ENCODE measurements at places on chromosomes 2 and 18.
A peak's percentile ranks its signal among the peaks of the same experiment; 100 is the strongest.

DNA sequence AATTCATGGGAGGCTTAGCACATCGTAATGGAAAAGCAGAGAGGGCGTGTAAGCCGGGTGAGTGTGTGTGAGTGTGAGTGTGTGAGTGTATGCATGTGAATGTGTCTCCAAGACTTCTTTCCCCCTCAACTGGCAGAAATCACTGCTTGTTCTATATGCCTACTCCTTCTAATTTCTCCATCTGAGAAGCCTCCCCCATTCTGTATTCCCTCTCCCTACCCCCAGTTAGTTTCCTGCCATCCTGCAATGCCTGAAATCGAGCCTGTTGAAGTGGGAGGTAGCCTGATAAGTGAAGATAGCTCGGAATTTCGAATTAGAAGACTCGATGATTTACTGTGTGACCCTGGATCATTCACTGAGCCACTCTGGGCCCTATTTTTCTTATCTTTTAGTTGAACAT lies 30.0 kb upstream of the YWHAQ start:
- no peak for DNase-seq

DNA sequence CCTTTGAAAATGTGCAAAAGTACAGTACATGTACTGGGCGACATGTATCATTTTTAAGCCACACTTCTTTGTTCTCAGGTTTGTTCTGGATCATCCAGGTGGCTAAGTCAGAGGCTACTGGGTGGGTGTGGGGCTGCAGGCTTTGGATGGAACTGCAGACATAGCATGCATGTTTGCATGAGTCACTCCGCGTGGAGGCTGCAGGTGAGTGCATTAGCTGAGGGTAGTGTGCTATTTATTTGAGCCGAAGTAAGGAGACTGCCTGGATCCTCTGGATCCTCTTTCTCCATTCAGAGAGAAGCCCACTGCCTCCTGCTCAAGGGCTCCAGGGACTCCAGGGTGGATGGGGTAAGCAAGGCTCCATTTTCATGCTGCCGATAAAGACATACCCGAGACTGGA lies 9.4 kb upstream of the NEURL3 start:
- no peak for DNase-seq

DNA sequence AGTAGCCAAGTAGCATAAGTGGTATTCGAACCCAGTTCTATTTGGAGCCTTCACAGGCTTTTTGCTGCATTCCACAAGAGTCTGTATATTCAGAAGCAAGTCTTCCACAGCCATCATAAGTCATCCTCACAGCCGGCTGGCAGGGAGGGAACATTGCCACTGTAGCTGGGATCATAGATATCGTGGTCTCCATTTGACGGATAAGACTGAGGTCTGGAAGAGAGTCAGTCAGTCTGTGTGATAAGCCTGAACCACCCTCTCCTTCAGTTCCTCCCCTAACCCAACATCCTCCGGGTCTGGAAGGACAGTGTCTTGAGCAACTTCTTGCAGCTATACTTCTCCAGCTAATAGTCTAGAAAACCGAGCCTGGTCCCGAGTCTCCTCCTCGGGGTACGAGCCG lies 17.0 kb upstream of the C1QL2 start:
- no peak for DNase-seq

- DNase-seq, result no peak
Observed at GRCh38 chr2:60541056-60541651, 12.3 kb downstream of the BCL11A start.

DNA sequence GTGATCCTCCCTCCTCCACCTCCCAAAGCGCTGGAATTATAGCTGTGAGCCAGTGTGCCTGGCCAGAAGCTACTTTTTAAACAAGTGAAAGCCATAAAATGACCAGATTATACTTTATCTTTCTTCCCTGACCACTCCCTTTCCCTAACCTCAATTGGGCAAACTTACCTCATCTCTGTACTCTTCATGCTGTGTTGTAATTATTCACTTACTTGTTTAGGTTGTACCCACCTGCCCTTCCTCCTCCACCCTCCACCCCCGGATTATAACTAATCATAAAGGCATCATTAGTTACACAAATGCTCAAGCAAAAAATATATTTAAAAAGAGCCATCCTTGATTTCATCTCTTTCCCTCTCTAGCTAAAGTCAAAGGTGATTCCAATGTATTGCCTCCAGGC lies 279.9 kb downstream of the SETBP1 start:
- no peak for DNase-seq

GRCh38 chr2:16062471-16063250 lies 122.3 kb downstream of the MYCN start:
- no peak for DNase-seq

DNA sequence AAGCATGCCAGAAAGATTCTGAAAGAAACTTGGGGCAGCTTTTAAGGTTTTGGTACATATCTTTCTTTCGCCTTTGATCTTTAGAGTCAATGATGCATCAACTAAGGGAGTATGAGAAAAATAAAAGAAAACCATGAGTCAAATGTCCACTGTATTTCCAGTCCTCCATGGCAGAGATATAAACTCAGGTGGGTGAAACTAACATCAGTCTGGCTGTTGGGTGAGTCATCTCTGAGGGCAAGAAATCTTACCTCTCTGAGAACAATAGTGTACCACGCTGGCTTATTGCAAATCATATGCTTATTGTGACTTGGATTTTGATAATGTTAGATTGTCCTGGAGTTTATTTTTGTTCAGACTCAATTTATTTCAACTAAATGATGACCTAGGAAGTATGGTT lies 521.0 kb downstream of the PLCL1 start:
- no peak for DNase-seq

DNA sequence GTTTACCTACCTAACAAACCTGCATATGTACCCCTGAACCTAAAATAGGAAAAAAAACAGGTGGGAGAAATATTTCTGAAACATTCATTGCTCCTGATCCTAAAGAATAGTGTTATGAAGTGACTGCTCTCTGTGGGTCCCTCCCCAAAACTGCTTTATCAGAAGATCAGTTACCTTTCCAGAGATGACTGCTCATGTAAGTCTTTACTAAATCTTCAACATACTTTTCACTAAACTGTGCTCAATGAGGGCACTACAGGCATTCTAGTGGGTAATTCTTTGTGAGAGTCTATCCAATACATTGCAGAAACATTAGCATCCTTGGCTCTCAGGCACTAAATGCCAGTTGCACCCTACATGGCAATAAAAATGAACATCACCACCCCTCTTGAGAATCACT lies 189.3 kb upstream of the STK17B start:
- DNase-seq, result no peak

GRCh38 chr2:8098476-8099266 lies 583.2 kb upstream of the ID2 start:
- DNase-seq, result no peak

DNA sequence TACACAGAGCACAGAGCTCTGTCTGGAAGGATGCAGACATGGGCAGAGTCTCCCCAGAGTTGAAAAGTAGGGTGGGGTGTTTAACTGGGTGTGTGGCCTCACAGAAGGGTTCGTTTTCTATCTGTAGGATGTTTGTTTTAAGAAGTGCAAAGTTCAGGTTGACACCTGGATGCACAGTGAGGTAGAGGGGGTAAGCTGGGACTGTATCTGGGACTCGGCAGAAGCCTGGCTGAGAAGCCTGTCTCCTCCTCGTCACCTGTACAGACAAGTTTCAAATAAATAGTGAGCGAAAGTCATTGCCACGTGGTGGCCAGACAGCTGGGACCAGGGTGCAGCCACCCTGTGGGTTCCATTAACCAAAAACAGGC lies 145.9 kb downstream of the KLHL29 start:
- no peak for DNase-seq

- no peak for DNase-seq
Observed at GRCh38 chr2:198213253-198213652, 408.9 kb downstream of the PLCL1 start.

DNA sequence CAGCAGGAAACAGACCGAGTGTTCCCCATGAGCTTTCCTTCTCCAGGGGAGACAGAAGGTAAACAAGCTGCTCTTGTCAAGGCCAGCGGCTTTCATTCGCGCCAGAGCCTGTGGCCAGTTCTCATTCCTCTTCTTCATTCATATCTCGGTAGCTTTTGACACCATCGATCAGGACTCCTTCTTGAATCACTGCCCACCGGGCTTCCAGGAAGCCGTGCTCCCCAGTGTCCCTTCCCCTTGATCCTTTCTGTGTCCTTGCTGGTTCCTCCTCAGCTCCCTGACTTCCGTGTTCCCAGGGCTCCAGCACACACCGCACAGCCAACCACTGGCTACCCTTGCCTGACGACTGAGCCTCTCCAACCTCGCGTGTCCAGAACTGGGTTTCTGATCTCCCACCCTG lies 14.1 kb downstream of the SLC66A3 start:
- no peak for DNase-seq

- DNase-seq, result no peak
Observed at GRCh38 chr2:121727950-121728349, 8.7 kb downstream of the NIFK start.

DNA sequence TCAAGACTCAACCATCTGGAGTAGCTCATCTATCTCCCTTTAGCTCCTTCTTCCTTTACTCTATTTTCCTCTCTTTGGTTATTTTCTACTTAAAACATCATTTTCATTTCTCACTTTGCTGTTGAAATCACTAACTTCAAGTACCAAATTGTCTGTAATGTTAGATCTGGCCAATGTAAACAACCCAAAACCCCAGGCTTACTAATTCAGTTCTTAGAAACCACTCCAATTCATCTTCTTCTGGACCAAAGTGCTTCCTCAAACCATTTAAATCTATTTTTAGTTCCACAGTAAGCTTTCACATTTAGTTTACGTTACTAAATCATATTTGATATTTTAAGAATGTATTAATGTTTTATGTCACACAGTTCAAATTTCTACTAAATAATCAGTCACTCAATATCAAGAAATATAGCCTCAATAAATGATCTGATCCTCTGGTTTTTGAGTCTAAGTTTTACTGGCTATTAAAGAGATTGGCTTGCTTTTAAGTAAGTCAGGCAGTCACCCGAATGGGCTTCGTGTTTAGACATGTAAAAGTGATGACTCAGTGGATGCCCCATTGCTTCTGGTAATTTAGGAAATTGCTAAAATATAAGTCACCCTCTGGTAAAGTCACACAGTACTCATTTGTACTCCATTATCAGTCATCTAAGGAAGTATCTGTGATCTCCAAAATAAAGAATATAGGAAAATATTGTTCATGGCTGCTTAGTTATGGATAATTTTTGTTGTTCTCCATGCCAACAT lies 527.2 kb upstream of the SOX11 start:
- DNase-seq, result no peak

DNA sequence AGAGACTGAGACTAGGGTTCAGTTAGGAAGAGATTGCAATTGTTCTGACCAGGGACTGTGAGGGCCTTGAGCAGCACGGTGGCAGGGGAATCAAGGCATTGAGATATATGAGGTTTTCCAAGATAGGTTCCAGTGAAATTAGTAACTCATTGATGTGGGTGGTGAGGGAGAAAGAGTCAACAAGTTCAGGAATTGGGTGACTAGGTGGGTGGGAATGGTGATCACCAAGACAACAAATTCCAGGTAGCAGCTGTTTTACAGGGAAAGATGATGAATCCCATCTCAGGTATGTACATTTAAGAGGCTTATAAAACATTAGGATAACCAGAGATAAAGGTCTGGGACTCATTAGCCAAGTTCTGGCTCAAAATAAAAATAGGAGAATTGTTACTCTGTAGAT lies 251.5 kb upstream of the MGAT5 start:
- DNase-seq, result no peak

GRCh38 chr18:27894746-27895145 lies 282.2 kb downstream of the CDH2 start:
- no peak for DNase-seq

- DNase-seq, result no peak
Observed at GRCh38 chr2:68918497-68918896, 34.2 kb downstream of the GKN2 start.

GRCh38 chr2:8400196-8400595 lies 281.7 kb upstream of the ID2 start:
- DNase-seq, result no peak

GRCh38 chr18:42413870-42414269 lies 458.8 kb downstream of the PIK3C3 start:
- DNase-seq, result no peak

DNA sequence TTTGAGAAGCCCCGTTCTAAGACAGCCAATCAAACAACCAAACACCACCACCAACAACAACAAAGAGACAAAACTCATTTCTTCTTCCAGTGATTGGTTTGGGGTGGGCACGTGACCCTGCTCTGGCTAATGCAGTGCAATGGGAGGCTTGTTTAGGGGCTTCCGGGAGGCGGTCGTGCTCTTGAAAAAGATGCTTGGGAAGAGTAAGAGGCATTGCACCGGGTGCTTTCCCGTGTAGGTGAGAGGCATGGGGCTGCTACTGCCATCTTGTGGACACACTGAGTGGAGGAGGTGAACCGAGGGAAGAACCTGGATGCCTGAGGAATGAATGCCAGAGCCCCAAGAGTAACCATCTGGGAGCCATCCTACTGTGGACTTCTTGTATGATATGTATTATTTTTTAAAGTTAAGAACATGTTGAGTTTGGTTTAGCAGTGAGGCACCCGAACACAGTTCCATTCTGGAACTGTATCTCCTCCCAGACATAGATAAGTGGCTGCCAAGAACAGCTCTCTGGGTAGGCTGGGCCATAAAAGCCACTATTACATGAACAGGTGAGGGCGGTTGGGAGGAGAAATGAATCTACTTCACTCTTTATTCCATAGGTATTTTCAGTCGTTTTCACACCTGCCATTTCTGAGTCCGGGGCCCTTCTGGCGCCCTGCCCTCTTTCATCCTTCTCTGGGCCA lies 19.1 kb upstream of the ARHGAP25 start:
- peak; percentile 19 for DNase-seq

DNA sequence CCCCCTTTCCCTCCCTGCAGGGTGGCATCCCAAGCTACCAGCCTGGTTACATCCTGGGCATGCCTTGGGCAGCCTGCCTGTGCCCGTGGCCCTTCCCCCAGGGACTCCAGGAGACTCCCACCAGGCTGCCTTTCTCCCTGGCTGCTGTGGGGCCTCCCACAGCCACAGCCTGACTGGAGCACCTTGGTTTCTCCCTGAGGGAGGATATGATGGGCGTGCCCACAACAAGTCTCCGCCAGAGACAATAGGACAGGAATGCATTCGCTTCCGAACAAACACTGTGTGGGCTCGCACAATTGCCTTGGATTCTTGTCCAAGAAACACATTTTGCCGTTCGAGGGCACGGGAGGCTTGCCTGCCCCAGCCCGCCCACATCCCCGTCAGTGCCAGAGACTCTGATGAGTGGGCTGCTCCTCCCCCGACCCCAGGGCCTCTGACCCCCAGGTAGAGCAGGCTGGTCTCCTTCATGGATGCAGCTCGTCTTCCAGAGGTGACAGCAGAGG lies 102.1 kb downstream of the SMAD7 start:
- no peak for DNase-seq

Measured in tibial nerve (tissue), 4 donors.